Melanocyte of skin (primary cell): ENCODE measurements at places on chromosomes 6 and 20. TPM values are rescaled to one million over a fixed set of nuclear protein-coding genes. Genes with fewer than 3 reads are reported as not detected.

Gene LRRC73
- total RNA-seq: 0.34 and 0.73 TPM in 2 replicates

Gene JAG1
- total RNA-seq: 23.1 and 63.6 TPM in 2 replicates

Gene C6orf163
- 2.0 and 3.7 TPM in 2 replicates for total RNA-seq

Gene SLC35D3
- not detected in 2 replicates for total RNA-seq

Gene PHACTR3
- total RNA-seq: under 0.01 and 0.36 TPM in 2 replicates

Gene NKAIN2
- not detected in 2 replicates for total RNA-seq

Gene CST2
- not detected in 2 replicates for total RNA-seq

Gene SLC32A1
- total RNA-seq: not detected in 2 replicates

Gene POLH
- 18.0 TPM in 2 replicates for total RNA-seq

Gene RIPOR2
- total RNA-seq: 3.4 and 4.4 TPM in 2 replicates

Gene DLL1
- 0.31 and 1.7 TPM in 2 replicates for total RNA-seq

Gene CEP43
- 13.8 and 16.0 TPM in 2 replicates for total RNA-seq

Gene AKAP12
- total RNA-seq: 21.6 and 33.0 TPM in 2 replicates

Gene RBM38
- total RNA-seq: 11.7 and 15.6 TPM in 2 replicates

Gene ULBP1
- total RNA-seq: under 0.01 TPM in 1 of 2 replicates, not detected in the other

Gene ADNP
- total RNA-seq: 24.1 and 35.3 TPM in 2 replicates

Gene SPO11
- not detected in 2 replicates for total RNA-seq

Gene RAB32
- total RNA-seq: 245 and 297 TPM in 2 replicates
